ENCODE measurements at places on chromosomes 11 and 22.

DNA sequence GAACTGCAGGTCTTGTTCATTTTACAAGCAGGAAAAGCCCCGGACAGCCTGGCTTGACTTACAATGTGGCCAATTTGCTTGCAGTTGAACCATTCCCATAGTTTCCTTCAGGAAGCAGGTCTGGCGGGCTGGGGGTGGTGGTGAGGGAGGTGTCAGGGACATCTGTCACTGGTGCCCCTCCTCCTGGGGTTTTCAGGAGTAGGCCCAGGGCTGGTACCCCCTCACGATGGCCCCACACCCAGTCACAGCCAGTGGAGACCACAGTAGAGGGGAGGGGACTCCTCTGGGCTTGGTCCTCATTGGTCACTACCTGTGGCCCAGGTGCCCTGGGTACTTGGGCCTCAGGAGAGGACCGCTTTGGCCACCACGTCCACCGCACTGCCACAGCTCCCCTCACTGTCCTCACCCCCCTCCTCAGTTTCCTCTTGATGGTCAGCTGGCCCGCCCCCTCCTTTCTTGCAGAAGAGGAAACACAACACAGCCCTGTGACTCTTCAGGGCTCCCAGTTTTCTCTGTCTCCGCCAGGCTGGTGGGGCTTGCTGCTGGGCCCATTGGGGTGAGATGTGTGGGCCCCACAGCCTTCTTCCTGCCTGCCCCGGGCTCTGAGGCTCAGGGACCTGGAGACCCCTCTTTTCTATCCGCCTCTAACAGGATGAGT is 39.8 kb upstream of the SHISAL1 start:
- DNase-seq = no peak

DNA sequence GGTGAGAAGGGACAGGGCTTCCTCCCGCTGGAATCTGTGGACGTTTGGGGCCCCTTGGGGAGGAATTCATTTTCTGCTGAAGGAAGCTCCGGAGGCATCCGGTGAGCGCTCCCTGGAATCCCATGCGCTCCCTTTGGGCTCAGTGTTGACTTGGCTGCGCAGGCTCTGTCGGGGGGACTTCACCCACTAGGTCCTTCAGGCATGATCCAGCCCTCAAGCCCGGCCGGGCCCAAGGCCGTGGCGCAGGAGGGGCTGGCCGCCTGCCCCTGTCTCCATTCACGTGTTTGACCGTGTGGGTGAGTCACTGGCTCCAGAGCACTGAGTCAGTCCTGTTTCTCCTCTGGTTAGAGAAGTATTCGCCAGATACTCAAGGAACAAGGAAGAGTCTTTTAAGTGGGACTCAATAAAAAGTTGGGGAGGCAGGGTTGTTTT is 1.4 kb downstream of the CTTN start:
- DNase-seq = peak; percentile 97

- DNase-seq = no peak
These were observed 49.2 kb downstream of the CNTN5 start for GRCh38 chr11:99069856-99070444.

- DNase-seq = no peak
These were observed 157.1 kb upstream of the GRK3 start for GRCh38 chr22:25407226-25407858.

DNA sequence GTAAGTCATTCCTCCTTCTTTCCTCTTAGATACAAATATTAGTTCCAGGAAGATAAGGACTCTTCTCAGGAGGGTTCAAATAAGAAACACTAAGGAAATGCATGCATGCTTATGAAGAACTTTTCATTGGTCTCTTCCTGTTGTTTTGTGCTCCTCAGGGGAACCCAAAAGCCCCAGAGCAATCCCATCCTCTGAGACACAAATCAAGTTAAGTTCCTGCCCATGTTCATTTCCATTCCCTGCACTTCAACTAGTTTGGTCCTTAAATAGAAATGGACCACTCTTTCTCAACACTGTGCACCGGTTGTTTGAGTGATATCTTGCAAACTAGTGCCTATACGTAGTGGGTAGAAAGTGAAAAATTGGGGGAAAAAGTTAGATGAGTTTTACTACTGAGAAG is at the start of gene OR10G4:
TSS of gene OR10G4 (plus strand) at position 301 of the 400 bp plus-strand sequence. CDS start 2,578 bp downstream, outside the sequence.
- DNase-seq = no peak

- DNase-seq = no peak
These were observed 11.2 kb downstream of the PNPLA5 start for GRCh38 chr22:43880541-43880991.

- DNase-seq = no peak
These were observed 25.6 kb downstream of the TREH start for GRCh38 chr11:118653684-118654390.

- no peak for DNase-seq
These were observed 14.0 kb downstream of the RAB30 start for GRCh38 chr11:83057721-83058120.

GRCh38 chr11:133118563-133119268 is 413.6 kb downstream of the OPCML start:
- DNase-seq = no peak

DNA sequence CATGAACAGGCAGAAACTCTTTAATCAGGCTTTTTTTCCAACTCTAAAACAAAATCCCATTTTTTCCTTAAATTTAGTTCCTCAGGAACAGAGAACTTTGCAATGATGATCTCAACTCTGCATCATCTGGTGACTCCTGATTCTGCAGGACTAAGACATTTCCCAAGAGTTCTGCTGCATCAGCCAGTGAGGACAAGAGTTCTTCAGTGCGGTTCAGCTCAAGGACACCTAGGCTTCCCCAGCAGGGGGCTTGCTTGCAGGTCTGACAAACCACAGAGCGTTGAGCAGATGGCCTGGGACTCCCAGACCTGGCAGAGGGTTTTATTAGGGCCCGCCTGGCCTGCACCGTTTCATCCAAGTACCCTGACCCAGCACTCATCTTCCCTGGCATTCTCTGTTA is 6.4 kb downstream of the CDCA5 start:
- no peak for DNase-seq

DNA sequence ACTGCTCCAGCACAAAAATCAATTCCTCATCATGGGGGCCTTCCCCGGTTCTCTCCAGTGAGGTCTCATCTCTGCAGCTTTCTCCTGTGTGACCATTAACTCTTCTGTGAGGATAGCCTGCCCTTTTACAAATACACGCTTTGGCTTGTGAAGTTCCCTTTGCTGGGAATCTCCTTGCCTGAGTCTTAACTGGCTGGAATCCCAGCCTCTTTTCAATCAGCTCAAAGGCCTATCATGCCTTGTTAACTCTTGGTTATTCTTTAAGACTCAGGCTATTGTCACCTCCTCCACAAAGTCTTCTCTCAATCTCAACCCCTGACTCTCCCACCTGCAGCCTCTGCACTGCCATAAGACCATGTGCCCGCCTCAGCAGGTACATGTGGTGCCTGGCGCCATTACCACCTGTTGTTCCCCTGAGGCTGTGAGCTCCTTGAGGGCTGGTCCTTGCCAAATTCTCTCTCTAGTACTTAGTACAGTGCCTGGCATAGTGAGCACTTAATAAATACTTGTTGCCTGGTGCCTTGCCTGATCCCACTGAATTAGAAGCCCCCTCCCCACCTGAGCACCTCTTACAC is 128.2 kb downstream of the ST3GAL4 start:
- DNase-seq = no peak

DNA sequence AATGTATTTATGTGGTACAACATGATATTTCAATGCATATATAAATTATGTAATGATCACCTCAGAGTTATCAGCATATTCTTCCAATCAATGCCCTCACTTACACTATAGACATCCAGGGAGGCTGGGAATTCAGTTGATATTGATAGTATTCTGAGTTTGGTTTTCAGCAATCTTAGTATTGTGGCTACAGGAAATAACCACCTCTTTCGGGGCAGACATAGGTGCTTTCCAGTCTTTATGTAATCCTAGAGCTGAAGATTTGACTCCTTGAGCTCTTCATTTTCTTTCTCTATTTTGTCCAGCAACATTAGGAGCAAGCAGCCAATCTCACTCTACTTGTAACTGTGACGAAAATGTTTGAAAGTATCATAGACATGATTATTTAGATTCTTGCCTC is 712.7 kb upstream of the KIRREL3 start:
- no peak for DNase-seq

GRCh38 chr11:62976109-62976508 is 8.7 kb downstream of the SLC22A6 start:
- DNase-seq = no peak

- DNase-seq = peak; percentile 77
These were observed at the start of gene UNC93B1 for GRCh38 chr11:68003846-68004550. Gene UNC93B1 (minus strand): TSS chr11:68004097. CDS start chr11:68004043, 54 bp downstream.

- DNase-seq = no peak
These were observed 45.1 kb downstream of the LRFN4 start for GRCh38 chr11:66901964-66902390.

- peak; percentile 17 for DNase-seq
These were observed 5.5 kb upstream of the NFAM1 start for GRCh38 chr22:42437488-42438292.

DNA sequence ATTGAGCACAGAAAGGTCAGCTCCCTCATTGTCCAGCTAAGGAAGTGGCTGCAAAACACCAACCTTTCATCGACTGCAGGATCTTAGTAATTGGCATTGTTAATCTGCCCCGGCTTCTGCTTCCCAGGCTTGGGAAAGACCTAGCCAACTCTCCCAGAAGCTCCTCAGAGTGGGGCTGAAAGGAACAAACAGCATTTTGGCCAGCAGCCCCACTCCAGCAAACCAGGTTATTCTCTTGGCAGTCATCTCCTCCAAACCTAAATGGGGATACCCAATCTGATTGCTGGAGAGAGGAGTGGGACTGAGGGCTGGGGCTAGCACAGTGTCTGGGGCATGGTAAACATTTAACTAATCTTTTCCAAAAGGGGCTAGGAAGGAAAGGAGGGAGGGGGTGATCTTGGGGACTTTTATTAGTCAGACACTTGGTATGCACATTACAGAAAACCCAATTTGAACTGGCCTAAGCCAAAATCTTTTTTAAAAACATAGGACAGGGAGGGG is 294.4 kb downstream of the MN1 start:
- DNase-seq = no peak

- DNase-seq = no peak
These were observed 51.3 kb upstream of the CADM1 start for GRCh38 chr11:115555336-115556090.

DNA sequence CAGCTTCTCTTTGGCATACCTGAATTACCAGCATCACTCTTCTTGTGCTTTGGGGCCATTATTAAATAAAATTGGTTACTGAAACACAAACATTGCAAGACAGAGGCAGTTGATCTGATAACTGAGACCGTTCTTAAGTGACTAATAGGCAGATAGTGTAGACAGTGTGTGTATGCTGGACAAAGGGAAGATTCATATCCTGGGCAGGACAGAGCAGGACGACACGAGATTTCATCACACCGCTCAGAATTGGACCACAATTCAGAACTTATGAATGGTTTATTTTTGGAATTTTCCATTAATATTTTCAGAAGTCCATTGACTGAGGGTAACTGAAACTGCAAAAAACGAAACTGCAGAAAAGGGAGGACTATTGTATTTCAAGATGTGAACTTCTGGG is 68.6 kb downstream of the LDLRAD3 start:
- peak; percentile 57 for DNase-seq

Measured in HFFc6 (cell line).